ENCODE measurements at places on chromosomes 4 and X. TPM values are rescaled to one million over a fixed set of nuclear protein-coding genes. Genes with fewer than 3 reads are reported as not detected.

The F8A2 gene
- not detected for total RNA-seq

The NUP62CL gene
- total RNA-seq, result 2.9 TPM

- no peaks in the 10 kb centered on the region for H3K4me1 ChIP-seq
- no peak overlapping the region for H3K27ac ChIP-seq
- H3K4me3 ChIP-seq, result no peak overlapping the region
- no peak for DNase-seq
- H3K36me3 ChIP-seq, result peaks cover 6% of the 10 kb centered on the region
- H3K27me3 ChIP-seq, result no peaks in the 10 kb centered on the region
These were observed 10.4 kb downstream of the SCML1 start for GRCh38 chrX:17747692-17748091.

DNA sequence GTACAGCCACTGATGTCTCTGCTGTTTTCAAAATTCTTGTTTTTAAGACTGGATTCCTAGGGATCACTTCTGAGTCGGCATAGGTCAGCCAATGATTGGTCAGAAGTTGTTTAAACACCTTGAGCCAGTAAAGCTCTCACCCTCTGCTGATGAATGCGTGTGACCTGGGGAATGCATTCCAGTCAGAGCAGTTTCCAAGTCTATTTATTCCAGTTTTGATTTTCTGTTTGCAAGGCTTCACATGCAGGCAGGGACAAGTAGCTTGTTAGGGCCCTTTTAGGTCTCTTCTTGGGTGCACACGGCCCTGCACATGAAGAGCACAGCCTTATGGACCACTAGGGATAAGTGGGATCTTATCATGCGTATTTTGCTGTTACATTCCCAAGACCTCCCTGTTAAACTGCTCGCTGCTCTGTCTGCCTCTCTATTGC, 47.0 kb downstream of the KLHL15 start:
- no peak overlapping the region for H3K4me3 ChIP-seq
- H3K27me3 ChIP-seq, result peaks cover 4% of the 10 kb centered on the region
- H3K36me3 ChIP-seq, result peaks cover 2% of the 10 kb centered on the region
- H3K27ac ChIP-seq, result no peak overlapping the region
- H3K4me1 ChIP-seq, result no peaks in the 10 kb centered on the region

- no peaks in the 10 kb centered on the region for H3K27me3 ChIP-seq
- no peak overlapping the region for H3K27ac ChIP-seq
- no peaks in the 10 kb centered on the region for H3K36me3 ChIP-seq
- no peak overlapping the region for H3K4me3 ChIP-seq
These were observed 33.4 kb upstream of the KLHL34 start for GRCh38 chrX:21691512-21692018.

DNA sequence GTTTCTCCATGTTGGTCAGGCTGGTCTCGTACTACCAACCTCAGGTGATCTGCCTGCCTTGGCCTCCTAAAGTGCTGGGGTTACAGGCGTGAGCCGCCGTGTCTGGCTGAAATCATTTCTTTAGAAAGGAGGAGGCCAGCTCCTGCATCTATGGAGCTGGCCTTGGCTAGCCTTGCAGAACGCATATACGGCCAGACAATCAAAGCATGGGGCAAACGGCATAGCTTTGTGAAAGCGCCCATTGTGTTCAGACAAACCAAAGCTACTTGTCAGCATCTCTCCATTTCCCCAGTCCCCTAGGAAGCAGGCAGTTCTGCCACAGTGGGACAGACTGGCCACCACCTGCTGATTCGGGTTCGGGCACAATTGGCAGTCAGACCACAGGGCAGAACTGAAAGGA, 48.9 kb upstream of the IQSEC2 start:
- H3K4me3 ChIP-seq, result no peak overlapping the region
- peaks cover 34% of the 10 kb centered on the region for H3K27me3 ChIP-seq
- H3K27ac ChIP-seq, result no peak overlapping the region
- H3K4me1 ChIP-seq, result no peaks in the 10 kb centered on the region
- no peaks in the 10 kb centered on the region for H3K36me3 ChIP-seq

- no peaks in the 10 kb centered on the region for H3K27me3 ChIP-seq
- no peaks in the 10 kb centered on the region for H3K36me3 ChIP-seq
- no peaks in the 10 kb centered on the region for H3K4me1 ChIP-seq
- DNase-seq, result no peak
These were observed 176.9 kb upstream of the HS3ST1 start for GRCh38 chr4:11605597-11605996.

DNA sequence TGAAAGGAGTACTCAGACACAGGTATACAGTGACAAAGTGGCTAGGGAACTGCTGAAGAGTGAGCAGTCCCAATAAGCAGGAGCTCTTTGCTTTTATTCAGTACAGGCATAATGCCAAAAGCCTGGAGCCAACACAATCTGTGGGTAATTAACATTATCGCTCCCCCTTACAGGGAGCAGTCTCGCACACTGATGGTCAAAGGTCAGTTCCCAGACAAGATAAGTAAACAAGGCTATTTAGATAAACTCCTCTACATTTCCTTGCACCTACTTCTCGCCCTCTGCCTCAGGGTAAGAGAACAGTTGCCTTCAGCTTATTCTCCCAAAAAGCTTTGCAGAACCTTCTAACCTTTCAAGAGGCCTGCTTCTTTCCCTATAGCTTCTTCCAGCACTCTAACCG, 73.9 kb upstream of the TAF9B start:
- no peak overlapping the region for H3K4me3 ChIP-seq
- no peaks in the 10 kb centered on the region for H3K4me1 ChIP-seq
- no peaks in the 10 kb centered on the region for H3K27me3 ChIP-seq
- H3K27ac ChIP-seq, result no peak overlapping the region
- no peaks in the 10 kb centered on the region for H3K36me3 ChIP-seq

DNA sequence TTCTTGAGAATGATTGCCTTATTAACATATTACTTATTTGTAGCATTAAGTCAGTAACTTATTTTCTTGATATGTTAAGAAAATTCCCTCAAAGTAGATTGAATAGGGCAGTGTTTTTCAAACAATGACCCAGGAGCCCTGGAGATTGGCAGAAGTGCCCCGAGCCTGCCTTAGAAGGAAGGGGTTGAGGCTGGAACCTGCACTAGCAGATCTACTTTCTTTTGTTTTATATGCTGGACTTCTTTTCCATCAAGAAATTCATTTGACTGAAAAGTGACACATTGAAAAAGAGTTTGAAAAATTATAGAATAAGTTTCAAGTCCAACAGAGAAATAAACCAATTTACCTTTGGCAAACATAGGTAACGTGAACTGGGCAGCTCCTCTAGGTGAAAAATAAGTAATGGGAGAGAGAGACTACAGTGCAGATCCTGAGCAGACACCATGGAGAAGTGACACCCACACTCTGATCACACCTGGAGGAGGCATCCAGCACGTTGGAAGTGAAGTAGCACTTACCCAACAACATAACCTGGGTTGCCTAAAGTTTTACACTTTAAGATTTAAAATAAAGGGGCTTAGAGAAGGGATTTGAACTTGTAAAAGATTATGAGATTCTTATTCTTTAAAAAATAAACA, 18.6 kb downstream of the ARSJ start:
- H3K36me3 ChIP-seq, result no peaks in the 10 kb centered on the region
- no peak for DNase-seq
- H3K4me3 ChIP-seq, result no peak overlapping the region
- no peaks in the 10 kb centered on the region for H3K27me3 ChIP-seq
- peaks cover 55% of the 10 kb centered on the region for H3K4me1 ChIP-seq

GRCh38 chr4:11537846-11538245, 109.2 kb upstream of the HS3ST1 start:
- H3K27ac ChIP-seq, result no peak overlapping the region
- no peaks in the 10 kb centered on the region for H3K36me3 ChIP-seq
- no peaks in the 10 kb centered on the region for H3K27me3 ChIP-seq

DNA sequence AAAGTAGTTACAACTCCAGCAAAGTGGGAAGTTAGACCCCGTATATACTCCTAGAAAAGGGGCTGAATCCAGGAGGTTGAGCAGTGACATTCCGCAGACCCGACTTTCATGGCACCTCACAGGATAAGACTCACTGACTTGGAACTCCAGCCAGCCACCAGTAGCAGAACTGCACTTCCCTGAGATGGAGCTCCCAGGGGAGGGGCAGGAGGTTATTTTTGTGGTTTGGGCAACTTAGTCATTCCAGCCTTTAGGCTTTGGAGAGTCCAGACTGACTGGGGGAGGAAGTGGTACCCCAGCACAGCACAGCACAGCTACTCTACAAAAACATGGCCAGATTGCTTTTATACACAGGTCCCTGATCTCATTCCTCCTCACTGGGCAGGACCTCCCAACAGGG, 319.1 kb downstream of the PCDH19 start:
- H3K27ac ChIP-seq, result no peak overlapping the region
- no peaks in the 10 kb centered on the region for H3K36me3 ChIP-seq
- H3K4me3 ChIP-seq, result no peak overlapping the region
- no peaks in the 10 kb centered on the region for H3K27me3 ChIP-seq

- DNase-seq, result peak; percentile 33
- H3K4me3 ChIP-seq, result no peak overlapping the region
- H3K36me3 ChIP-seq, result peaks cover 22% of the 10 kb centered on the region
- H3K27me3 ChIP-seq, result no peaks in the 10 kb centered on the region
- peaks cover 5% of the 10 kb centered on the region for H3K4me1 ChIP-seq
- peak overlapping the region; percentile 20 for H3K27ac ChIP-seq
These were observed 38.7 kb downstream of the SEC24B start for GRCh38 chr4:109472343-109472761.

The SORCS2 gene
- total RNA-seq, result 0.06 TPM

DNA sequence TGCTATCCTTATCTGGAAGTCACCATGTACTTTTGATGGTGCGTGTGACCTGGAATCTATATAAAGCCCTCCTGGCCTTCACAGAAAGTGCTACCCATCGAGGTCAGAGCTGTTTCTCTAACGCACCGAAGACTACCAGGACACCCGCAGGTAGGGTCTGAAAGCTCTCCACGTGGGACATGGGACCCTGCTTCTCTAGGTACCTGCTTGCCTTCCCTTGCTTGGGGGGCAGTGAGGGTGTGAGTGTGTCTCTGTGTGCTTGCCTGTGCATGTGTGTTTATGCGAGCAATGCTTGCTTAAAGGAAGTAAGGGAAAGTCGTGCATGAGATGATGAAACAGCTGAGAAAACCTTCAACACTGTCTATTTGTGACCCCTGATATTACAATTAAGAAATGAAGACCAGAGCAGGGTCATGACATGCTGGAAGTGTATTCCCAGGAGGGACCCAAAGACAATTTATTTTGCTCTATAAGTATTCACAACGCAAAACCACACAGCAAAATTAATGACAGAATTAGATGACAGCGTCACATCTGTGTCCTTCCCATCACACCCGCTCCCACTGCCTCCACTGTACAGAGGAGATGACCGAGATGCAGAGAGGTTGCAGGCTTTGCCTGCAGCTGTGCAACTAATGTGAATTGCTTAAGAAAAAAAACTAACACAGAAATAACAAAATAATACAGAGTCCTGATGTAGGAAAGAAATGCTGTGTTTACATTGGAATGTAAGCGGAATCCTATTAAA, 76.4 kb upstream of the HELT start:
- H3K27me3 ChIP-seq, result no peaks in the 10 kb centered on the region
- H3K4me1 ChIP-seq, result no peaks in the 10 kb centered on the region
- no peak overlapping the region for H3K4me3 ChIP-seq
- no peak overlapping the region for H3K27ac ChIP-seq
- no peak for DNase-seq

DNA sequence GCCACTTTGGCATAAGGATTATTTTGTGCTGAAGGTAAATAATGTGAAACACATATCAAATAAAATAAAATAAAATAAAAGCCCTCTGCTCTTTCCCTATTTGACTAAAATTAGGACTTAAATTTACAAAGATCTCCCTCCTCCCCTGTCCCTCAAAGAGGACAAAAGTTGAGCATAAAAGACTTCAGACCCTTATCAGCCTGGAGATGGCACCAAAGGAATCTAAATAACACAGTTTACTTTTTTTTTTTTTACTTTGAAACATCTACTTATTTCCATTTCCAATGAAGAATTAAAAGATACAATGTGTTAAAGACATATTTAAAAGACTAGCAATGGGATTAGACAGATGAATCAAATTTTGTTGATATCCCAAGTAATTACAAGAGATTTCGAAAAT, 89.7 kb downstream of the EPHA5 start:
- no peaks in the 10 kb centered on the region for H3K27me3 ChIP-seq
- H3K36me3 ChIP-seq, result no peaks in the 10 kb centered on the region
- peak; percentile 40 for DNase-seq
- H3K4me3 ChIP-seq, result no peak overlapping the region
- no peak overlapping the region for H3K27ac ChIP-seq

DNA sequence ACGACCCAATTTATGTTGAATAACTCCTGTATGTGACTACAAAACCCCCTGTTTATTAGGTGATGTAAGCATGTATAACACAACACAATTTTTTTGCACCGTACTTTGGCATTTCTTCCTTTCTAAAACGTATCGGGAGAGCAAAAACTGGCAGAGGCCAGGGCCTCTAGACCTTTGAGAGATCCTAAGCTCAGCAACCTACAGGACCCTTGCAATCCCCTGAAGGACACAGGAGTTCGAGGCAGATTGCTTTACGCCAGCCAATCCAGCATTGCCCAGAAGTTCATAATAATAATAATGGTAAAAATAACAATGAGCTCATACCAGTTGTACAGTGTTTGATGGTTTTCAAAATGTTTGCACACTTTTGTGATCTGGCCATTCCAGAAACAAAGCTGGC, 7.7 kb downstream of the NKX3-2 start:
- no peak for DNase-seq
- peaks cover 13% of the 10 kb centered on the region for H3K27me3 ChIP-seq
- H3K4me1 ChIP-seq, result no peaks in the 10 kb centered on the region
- H3K4me3 ChIP-seq, result no peak overlapping the region

DNA sequence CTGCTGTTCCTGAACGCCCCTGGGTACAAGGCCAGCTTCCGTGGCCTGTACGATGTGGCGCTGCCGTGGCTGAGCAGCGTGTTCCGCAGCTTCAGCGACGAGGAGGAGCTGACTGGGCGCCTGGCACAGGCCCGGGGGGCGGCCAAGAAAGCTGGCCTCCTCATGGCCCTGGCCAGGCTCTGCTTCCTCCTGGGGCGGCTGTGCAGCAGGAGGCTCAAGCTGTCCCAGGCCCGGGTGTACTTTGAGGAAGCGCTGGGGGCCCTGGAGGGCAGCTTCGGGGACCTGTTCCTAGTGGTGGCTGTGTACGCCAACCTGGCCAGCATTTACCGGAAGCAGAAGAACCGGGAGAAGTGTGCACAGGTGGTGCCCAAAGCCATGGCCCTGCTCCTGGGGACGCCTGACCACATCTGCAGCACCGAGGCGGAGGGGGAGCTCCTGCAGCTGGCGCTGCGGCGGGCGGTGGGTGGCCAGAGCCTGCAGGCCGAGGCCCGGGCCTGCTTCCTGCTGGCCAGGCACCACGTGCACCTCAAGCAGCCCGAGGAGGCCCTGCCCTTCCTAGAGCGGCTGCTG, 28.2 kb downstream of the SH3TC1 start:
- H3K27me3 ChIP-seq, result no peaks in the 10 kb centered on the region
- peaks cover 21% of the 10 kb centered on the region for H3K4me1 ChIP-seq
- no peak for DNase-seq

The TBC1D25 gene
- 15.0 TPM for total RNA-seq

GRCh38 chr4:88804234-88804633, 106.6 kb upstream of the NAP1L5 start:
- H3K4me1 ChIP-seq, result no peaks in the 10 kb centered on the region
- H3K36me3 ChIP-seq, result no peaks in the 10 kb centered on the region
- no peak for DNase-seq
- H3K27ac ChIP-seq, result no peak overlapping the region
- no peaks in the 10 kb centered on the region for H3K27me3 ChIP-seq
- H3K4me3 ChIP-seq, result no peak overlapping the region
